ENCODE measurements at places on chromosomes 4 and X.

- DNase-seq, result no peak
Observed at GRCh38 chrX:73944563-73944908, 359.4 kb upstream of the ZCCHC13 start.

GRCh38 chrX:11366998-11367595, 73.9 kb downstream of the AMELX start:
- DNase-seq, result no peak

GRCh38 chr4:152690706-152691651, 11.2 kb upstream of the TMEM154 start:
- no peak for DNase-seq

GRCh38 chr4:27316176-27316575, 455.5 kb downstream of the STIM2 start:
- DNase-seq, result no peak

GRCh38 chr4:129974730-129975129, 878.8 kb downstream of the C4orf33 start:
- no peak for DNase-seq

DNA sequence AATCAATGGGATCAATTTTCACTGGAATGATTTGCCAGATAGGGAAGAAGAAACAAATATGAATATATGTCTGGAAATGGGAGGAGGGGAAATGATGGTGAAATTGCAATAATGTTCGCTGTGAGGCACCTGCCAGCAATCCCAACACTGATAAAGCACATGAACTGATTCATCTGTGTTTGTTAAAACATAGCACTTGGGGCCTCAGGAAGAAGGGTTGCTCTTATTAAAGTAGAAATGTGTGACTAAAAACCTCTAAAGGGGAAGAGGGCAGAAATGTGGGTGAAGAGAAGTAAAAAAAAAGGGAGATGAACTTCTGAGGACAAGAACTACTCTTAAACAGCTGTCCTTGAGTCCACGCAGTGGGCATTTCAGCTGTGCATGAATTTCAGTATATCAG, 101.4 kb downstream of the C4orf51 start:
- no peak for DNase-seq

DNA sequence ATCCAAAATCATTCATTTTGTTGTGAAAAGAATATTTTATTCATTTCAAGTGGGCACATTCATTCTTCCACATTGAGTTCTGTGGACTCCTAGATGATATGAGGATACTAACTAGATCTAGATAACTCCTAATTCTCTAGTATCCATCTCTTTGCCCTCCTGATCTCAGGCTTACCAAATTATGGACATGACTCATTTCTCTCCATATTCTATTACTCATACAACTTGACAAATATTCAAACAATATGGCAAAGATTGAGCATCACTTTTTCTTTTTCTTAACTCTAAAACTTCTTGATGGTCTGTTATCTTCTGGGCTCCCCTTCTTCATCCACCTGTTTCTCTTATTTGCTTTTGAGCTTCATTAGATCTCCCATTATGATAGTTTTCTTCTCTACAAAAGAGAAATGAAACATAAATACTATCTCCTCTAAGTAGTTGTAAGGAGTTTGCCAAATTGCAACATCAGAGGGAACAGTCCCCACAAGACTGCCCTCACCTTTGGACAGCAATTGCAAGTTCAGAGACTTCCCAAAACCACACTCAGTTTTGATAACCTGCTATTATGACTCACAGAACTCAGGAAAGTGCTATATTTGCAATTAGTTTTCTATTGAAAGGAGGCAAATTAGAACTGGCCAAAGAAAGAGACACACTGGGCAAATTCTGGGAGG, 422.9 kb downstream of the SPRY1 start:
- no peak for DNase-seq

- no peak for DNase-seq
Observed at GRCh38 chrX:19649226-19649995, 134.1 kb upstream of the MAP3K15 start.

GRCh38 chrX:153874366-153875125, 11.4 kb downstream of the L1CAM start:
- no peak for DNase-seq

GRCh38 chrX:118726887-118727685, at the start of gene IL13RA1:
TSS of gene IL13RA1 (plus strand) at chrX:118727606. CDS start at chrX:118727639, 33 bp downstream.
- peak; percentile 82 for DNase-seq

DNA sequence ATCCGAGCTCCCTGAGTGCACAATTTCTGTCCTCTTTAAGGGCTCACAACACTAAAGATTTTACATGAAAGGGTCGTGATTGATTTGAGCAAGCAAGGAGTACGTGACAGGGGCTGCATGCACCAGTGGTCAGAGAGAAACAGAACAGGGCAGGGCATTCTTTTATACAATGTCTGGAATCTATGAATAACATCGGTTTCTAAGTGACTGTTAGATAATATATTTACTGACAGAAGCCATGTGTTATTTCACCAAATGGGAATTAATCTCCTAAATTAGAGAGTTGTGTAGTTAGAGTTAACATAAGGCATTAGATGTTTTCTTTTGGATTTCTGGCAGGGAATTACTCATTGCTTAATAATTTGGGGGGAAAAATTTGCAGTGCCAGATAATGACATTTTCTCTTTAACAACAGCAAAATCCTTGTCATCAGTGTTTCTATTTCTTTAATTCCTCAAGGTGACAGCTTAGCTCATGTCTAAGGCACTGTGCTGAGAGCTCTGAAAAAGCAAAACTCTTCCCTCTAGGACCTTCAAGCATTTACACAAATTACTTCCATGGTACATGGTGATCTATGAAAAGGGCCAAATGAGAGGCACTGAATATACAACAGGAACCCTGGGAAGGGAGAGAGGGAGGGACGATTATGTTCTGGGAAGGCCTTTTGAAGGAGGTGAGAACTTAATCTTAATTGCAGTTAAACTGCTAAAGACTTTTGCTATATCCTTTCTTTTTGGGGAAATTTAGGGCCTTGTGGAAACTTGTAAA, 145.0 kb downstream of the RTL3 start:
- no peak for DNase-seq

- no peak for DNase-seq
Observed at GRCh38 chr4:141501931-141502330, 134.5 kb upstream of the IL15 start.

- peak; percentile 50 for DNase-seq
Observed at GRCh38 chrX:72245461-72246089, 6.7 kb upstream of the ERCC6L start.

GRCh38 chr4:62487016-62487415, 1286.9 kb downstream of the ADGRL3 start:
- DNase-seq, result no peak

GRCh38 chrX:140050906-140051305, 85.6 kb upstream of the CXorf66 start:
- peak; percentile 4 for DNase-seq

DNA sequence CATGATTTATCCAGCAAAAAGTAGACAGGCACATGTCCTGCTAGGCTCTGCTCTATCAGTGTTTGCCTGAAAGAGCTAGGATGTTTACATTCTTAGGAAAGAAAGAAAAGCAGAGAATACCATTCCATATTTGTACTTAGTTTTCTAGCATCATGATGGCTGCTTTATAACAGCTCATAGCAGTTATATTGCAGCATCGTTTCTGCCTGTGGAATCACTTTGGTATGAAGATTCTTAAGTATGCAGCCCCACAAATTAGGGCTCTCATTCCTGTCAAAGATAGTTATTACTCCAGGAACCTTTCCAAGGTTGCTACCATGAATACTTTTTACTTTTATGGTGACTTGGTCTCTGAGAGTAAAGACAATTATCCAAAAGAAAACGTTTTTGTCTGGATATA, 119.0 kb upstream of the MYOZ2 start:
- DNase-seq, result no peak

DNA sequence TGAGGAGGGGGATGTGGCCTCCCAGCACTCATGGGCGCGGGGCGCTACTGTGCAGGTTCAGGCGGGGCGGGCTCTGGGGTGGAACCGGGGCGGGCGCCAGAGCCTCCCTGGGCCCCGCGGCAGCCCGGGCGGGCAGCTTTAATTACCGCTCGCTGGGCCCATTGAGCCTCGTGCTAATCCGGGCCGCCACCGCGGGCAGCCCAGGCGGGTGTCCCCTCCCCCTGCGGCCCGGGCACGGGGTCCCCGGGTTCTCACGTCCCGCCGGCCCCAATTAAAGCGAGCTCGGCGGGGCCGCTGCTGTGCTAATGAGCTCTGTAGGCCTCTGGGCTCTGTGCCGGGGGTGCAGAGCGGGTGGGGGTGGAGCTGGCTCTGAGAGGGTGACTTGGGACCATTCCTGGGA, 22.8 kb upstream of the FGFR3 start:
- DNase-seq, result no peak

DNA sequence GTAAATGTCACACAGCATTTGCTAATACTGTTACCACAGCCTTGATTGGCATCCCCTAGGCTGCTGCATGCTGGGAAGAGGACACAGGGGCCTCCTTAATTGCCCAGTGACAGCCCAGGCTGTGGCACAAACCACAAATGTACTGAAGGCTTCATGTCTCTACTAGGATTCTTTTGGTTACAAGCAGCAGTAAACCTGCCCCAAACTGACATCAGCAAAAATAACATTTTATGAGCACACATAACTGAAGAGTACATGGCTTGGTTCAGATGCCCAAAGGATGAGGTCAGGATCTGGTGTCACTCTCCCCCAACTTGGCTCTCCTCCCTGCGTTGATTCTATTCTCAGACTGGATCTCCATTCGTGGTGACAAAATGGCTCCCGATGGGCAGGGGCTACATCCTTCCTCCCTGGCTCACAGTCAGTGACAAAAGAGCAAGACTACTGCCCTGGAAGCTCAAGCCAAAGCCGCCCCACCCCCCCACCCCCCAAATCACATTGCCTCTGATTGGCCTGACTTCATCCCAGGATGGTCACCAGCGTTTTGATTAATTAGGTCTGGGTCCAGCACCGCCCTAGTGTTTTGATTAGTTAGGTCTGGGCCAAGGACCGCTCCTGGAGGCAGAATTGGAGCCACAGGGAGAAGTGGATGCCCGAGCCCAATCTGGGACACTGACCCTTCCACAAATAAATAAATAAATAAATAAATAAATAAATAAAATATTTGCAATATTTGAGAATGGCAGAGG, 180.5 kb upstream of the RBPJ start:
- DNase-seq, result no peak

- no peak for DNase-seq
Observed at GRCh38 chr4:168920441-168921065, 89.5 kb downstream of the CBR4 start.

DNA sequence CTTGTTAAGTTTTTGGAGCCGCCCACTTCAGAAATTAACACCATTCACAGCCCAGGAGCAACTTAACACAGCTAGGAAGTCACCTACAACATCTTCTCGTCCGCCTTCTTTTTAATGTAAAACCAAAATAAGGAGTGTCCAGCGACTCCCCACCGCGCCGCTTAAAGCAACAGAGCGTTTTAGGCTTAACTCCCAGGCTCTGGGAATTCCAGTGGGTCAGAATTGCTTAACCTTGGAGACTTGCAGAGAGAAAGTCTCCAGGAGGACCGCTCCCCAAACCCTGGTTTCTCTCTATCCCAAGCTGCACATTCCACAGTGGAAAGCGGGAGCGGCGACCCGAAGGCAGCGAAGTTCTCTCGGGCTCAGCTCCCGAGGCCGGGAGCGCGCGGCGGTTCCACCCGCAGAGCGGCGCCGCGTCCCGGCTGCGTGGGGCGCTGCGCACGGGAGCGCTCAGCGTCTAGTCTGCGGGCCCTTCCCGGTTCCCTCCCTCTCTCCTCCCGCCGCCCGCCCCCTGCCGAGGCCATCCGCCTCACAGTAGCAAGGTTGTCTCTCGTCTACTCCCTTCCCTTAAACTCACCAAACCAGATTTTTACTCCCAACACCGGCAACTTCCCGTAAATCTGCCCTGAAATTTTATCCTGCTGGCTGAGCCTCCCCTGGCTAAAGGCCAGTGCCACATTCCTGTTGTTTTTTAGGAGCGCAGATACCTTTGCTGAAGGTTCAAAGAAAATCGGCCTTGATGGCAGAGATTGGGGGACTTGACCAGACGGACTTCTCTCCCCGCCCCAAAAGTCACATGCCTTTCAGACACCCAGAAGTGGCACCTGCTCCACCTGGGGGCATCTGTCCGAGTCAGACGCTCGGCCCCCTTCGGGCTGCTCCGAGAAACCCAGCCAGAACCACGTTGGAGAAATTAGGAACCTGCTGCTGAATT, at the start of gene RBM47:
Gene RBM47 (minus strand): TSS at position 464 of the 934 bp plus-strand sequence. CDS start 190,971 bp downstream, outside the sequence.
- peak; percentile 71 for DNase-seq

DNA sequence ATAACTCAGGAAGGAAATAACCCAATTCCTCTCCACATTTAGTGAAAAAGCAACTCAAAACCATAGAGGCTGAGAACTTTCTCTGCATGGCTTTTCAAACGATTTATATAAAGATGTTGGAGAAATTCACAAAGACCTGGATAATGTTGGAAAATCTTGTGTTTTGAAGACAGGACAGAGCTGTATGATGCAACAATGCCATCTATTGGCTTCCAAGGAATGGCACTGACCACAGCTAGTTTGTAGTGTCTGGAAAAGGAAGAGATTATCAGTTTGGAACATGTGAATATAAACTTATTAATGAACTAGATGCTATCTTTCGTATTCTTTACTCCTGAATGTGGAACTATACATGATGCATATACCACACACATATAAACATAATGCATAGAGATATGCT, 503.6 kb downstream of the IL1RAPL1 start:
- DNase-seq, result peak; percentile 2

GRCh38 chr4:186693159-186693815, 30.4 kb downstream of the FAT1 start:
- peak; percentile 76 for DNase-seq

- peak; percentile 26 for DNase-seq
Observed at GRCh38 chrX:44675362-44676024, 132.8 kb upstream of the FUNDC1 start.

- no peak for DNase-seq
Observed at GRCh38 chr4:22264261-22264660, 251.6 kb downstream of the ADGRA3 start.

GRCh38 chr4:148649652-148650331, 207.6 kb upstream of the NR3C2 start:
- no peak for DNase-seq

DNA sequence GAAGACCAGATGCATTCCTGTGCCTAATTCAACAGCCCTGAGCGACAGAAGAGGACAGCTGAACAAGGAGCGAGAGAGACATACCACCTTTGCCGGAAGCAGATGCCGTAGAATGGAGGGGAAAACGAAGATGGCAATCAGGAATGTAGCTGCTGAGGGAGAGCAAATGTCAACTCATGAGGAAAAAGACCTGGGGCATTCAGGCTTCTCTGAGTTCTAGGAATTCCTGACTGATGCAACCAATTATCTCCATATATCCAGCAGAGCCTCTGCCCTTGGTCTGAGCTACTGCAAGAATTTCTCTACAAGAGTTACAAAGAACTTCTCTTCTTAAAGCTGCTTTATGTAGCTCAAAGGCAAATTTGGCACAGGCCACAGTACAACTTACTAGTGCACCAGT, 40.5 kb upstream of the INPP4B start:
- no peak for DNase-seq

DNA sequence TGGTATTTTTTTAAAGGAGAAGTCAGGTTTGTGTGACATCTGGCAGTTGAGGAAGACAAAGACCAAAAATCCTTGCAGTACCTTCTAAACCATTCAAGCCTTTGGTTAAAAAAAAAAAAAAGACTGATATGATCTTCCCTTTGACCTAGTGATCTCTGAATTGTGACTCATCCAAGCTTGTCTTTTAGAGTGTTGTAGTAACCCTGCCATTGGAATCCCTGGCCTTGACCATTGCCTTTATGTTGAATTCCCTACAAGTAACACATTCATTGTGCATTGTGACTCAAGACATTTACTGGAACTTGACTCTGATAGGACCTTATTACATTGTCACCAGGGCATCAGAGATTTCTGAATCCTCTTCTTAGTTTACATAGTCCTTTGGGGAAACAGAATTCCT, 1469.0 kb downstream of the TECRL start:
- DNase-seq, result no peak

All from ACHN (cell line).